ENCODE measurements at places on chromosomes 1 and 21. TPM values are rescaled to one million over a fixed set of nuclear protein-coding genes. Genes with fewer than 3 reads are reported as not detected.

The LMX1A gene
- not detected for total RNA-seq

The AADACL3 gene
- not detected for total RNA-seq

The LDLRAD1 gene
- not detected for total RNA-seq

DNA sequence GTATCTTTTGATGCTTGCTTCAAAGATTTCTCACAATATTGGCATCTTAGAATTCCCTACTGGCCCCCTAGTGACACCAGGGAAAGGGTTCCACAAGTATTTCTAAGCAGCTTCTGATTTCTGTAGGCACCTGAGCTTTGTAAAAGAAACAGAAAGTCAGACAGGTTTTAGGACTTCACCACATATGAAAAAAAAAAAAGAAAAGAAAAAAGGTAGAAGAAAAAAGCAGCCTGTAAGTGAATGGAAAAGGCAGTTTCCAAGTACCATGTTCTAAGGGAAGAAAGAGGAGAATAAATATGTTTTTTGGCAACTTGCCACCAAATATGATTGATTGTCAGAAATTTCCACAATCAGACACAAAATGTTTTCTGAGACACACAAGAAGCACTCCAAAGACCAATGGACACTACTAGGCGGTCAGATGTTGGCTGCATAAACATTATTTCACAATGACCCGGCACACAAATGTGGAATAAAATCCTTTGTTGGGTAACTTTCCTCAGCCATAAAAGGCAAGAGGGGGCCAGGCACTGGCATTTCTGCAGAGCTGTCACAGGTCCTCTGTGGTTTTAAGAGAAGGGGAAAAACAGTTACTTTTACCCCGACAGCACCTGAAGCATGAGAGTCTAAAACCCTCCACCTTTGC, 12.7 kb upstream of the CPLANE2 start:
- no peak for DNase-seq

GRCh38 chr1:22575532-22576149, 12.4 kb downstream of the EPHA8 start:
- no peak for DNase-seq

- DNase-seq, result peak; percentile 26
Observed at GRCh38 chr21:46422636-46423241, 36.0 kb upstream of the DIP2A start.

DNA sequence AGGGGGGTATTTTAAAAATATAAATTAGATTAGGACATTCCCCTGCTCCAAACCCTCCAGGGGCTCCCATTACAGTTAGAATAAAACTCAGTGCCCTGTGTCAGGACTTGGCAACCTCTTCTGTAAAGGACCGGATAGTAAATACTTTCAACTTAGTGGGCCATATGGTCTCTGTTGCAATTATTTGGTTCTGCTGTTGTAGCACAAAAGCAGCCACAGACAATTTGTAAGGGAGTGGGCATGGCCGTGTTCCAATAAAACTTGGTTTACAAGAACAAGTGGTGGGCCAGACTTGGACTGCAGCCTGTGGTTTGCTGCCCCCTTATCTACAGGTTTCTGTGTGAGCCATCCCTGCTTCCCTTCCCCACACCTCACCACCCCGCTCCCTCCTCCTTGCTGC, 92.0 kb downstream of the ACTL8 start:
- DNase-seq, result no peak

- no peak for DNase-seq
Observed at GRCh38 chr1:28392027-28392652, 22.6 kb downstream of the PHACTR4 start.

GRCh38 chr1:153940756-153941155, 5.8 kb downstream of the DENND4B start:
- DNase-seq, result no peak

DNA sequence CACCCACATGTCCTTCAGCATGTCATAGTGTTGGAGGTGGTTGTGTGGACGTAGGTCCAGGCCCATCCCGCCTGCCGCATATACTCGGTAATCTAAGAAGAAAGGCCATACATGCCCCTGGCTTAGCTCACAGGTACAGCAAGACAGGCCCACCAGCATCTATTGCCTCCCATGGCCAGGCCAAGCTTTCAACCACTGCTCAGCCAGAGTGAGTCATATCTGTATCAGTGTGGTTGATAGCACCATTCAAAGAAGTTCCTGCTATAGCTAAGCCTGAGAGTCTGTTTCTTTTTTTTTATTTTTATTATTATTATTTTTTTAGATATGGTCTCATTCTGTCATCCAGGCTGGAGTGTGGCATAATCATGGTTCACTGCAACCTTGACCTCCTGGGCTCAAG, 17.0 kb downstream of the KLHDC8A start:
- peak; percentile 21 for DNase-seq

DNA sequence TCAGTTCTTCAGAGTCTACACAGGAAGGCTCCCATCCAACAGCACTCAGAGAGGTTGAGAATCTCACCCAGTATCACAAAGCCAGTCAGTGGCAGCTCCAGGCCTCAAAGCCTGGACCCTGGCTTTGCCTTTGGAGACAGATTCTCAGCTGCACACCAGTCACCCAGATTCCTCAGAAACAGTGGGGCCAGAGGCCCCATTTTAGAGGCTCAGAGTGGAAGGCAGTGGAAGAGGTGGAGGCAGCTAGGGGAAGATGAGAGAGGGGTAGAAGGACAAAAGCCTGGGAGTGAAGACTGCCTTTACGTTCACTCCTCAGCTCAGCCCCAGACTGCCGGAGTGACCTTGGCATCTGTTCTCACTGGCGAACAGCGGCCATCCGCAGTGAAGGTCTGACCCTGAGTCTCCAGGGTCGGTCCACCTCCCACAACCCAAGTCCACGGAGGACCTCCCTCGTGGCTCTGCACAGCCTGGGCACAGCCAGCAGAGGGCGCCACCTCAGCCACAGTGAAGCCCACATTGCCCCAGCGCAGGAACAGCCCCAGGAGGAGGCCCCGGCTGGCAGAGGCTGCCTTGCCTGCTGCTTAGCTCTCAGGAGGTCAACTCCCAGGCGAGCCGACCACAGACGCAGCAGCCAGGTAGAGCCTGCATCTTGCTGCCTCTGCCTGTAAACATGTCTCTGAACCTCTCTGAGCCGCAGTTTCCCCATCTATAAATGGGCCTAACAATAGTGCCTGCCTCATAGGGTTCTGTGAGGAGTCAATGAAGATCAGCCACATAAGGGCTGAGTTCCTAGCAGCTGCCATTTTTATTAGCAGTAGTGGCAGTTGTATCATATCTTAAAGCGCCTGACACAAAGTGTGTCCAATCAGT, 5.9 kb upstream of the FNDC5 start:
- DNase-seq, result no peak

DNA sequence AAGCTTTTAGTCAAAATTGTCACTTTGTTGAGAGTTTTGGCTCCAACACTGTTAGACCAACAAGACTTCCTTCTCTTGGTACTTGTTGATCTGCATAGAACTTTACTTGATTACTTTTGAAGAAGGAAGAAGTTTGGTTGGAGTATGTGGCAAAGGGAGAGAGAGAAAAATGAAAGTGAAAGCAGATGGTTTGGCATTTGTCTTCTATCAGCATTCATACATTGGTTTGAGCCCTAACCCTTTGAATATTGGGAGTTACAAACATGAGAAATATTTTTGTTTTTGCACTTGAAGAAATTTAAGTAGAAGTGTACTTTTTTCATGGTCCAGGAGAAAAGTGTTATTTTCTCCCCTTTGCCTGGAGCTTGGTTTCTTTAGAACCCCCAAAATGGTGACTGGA, 169.8 kb downstream of the ADGRL4 start:
- DNase-seq, result no peak

GRCh38 chr1:9165396-9165795, 36.5 kb upstream of the GPR157 start:
- DNase-seq, result no peak

DNA sequence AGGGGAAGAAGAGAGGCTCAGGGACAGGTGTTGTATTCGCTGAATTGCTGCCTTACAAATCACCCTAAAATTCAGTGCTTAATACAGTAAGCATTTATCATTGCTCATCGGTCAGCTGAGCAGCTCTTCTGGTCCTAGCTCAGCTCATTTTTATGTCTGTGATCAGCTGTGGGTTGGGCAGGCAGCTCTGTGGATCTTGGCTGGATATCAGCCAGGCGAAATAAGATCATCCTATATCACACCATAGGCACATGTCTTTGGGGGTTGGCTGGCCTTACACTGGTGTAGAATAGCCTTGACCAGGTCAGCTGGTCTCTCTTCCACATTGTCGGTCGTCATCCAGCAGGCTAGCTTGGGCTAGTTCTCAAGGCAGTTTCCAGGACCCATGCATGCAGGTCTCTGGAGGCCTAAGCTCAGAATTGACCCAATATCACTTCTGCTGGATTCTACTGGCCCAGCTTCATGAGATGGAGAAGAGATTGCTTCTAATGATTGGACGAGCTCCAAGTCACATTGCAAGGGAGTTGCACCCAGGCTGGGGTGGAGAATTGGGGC, 448.6 kb downstream of the KIF26B start:
- DNase-seq, result no peak

DNA sequence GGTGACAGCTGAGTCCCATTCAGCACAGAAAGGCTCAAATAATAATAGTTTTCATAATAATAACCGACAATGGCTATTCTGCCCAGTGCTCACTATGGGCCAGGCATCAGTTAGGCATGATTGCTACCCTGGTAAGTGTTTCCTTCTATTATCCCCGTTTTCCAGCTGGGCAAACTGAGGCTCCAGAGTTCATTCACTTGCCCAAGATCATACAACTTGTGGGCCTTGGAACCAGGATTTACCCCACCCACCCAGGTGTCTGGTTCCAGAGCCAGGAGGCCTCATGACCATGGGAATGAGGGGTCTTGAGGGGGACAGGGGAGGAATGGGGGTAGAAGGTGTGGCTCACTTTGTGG, 518 bp downstream of the PLOD1 start:
- DNase-seq, result no peak

GRCh38 chr21:45465105-45465504, 60.1 kb downstream of the COL18A1 start:
- peak; percentile 73 for DNase-seq

DNA sequence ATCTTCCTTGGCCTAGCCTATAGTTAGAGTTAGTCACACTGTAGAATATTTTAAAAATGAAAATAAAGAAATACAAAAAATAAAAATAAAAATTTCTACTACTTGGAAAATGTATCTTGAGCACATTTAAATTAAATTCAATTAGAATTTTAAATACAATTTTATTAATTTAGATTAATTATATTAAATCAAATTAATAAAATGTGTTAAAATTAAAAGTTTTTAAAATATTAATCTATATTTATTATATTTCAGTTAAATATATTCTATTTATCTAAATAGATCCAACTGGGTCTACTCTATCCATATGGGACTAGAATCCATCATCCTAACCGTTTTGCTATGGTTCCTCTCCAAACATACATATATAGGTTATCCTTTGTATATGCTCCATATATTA, 588.3 kb upstream of the TMPRSS15 start:
- DNase-seq, result no peak

- peak; percentile 85 for DNase-seq
Observed at GRCh38 chr1:201317551-201317950, 34.2 kb downstream of the PKP1 start.

Data from chondrocyte (in vitro differentiated cells).